ENCODE measurements at places on chromosomes 12 and 14.

GRCh38 chr14:61477712-61478462, 156.5 kb downstream of the PRKCH start:
- DNase-seq = peak; percentile 41

GRCh38 chr12:3750616-3751015, 2.3 kb downstream of the CRACR2A start:
- DNase-seq = no peak

GRCh38 chr12:28223025-28223554, 32.8 kb downstream of the CCDC91 start:
- DNase-seq = peak; percentile 71

GRCh38 chr12:92537290-92537960, 165.4 kb upstream of the PLEKHG7 start:
- DNase-seq = no peak

DNA sequence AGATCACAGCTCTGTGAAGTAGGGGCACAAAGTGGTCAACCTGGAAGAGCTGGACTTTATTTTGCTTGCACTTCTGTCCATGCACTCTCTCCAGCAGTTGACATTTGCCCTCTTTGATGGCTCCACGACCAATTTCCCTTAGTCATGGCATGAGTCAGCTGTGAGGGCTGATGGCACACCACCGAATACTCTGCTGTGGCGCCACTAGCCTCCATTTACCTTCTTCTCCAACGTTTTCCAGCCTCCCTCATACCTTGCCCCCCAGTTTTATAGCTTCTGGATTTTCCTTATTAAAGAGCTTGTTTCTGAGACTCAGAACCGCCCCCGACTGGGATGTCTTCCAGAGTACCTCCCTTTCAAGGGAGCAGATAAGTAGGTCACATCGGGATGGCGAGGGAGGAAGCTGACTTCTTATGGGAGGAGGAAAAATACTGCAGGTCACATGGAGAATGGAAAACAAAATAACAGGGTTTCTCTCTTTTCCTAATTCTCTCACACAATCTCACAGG, 17.6 kb downstream of the NINJ2 start:
- DNase-seq = no peak

- DNase-seq = no peak
These were observed 37.3 kb downstream of the PTGER2 start for GRCh38 chr14:52351233-52352060.

DNA sequence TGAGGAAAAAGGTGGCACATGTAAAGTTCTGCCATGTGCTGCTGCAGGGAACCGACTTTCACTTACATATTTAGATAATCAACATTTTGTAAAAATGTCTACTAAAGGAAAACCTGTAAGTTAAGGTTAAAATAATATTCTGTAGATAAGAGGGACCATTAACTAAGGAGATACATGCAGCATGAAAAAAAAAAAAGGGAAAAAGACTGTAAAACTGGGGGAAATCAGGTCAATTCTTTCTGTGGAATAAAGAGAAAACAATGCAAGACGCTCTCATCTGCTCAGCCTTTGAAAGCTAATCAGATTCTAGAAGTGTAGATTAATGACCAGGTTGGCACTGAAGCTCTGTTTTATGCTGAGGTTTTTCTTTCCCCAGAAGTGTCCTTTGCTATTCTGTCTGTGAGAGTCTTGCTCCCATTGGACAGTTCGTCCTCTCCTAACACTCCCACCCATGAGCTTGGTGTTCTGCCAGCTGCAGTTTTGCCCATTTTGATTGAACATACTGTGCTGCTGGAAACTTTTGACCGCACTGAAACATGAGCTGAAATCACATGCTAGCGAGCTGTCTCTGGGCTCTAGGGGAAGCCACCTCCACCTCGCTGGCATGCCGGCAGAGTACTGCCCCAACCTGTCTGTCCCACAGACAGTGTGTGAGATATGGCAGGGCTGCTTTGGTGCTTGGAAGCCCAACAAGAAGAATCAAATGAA, 39.7 kb downstream of the PPTC7 start:
- no peak for DNase-seq

DNA sequence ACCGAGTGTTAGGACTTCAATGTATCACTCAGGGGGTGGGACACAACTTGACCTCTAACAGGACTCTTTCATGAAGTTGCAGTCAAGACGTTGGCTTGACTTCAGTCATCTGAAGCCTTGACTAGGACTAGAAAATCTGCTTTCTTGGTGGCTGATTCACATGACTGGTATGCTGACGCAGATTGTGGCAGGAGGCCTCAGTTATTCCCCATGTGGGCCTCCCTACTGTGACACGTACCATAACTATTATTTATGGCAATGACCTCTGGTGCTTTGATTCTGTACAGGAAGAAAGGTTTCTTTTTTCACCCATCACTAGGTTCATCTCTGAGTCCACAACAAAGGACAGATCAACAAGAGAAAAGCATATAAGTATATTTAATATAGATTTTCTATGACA, 270.4 kb downstream of the NEDD1 start:
- DNase-seq = no peak

- DNase-seq = no peak
These were observed 295.0 kb upstream of the MGAT4C start for GRCh38 chr12:86551146-86551571.

- no peak for DNase-seq
These were observed 23.5 kb downstream of the CMKLR1 start for GRCh38 chr12:108315486-108316105.

DNA sequence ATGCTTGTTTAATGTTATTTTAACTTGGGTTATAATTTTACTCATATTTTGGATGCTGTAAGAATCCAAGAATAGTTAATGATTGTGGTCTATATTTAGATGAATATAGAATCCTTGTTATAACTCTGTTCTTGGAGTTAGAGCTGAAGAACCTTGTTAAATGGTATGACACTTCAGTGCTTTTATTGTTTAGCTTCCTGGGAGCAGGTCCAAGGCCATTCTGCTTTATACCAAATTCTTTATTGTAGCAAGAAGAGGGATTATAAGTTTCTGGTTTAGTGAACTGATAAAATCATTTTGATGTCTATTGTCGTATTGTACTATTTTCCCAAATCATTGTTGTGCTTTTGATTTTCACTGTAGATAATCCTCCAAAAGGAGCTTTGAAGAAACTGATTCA, 69.4 kb downstream of the MIA2 start:
- no peak for DNase-seq

GRCh38 chr12:53234271-53234914, 2.4 kb upstream of the RARG start:
- DNase-seq = no peak

DNA sequence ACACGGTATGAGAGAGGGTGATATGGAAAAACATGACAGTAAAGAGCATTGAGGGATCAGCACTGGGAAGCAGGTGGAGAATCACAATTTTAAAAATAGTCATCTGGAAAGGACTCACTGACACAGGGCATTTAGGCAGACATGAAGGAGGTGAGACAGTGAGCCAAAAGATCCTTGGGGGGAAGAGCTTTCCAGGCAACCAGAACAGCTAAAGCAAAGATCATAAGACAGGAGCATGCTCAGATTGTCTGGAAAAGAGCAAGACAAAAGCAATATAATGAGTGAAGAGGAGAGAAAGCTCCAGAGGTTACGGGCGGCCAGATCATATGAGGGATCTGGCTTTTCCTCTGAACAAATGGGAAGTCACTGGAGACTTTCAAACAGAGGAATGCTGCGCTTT, 63.9 kb downstream of the DENND5B start:
- DNase-seq = no peak

DNA sequence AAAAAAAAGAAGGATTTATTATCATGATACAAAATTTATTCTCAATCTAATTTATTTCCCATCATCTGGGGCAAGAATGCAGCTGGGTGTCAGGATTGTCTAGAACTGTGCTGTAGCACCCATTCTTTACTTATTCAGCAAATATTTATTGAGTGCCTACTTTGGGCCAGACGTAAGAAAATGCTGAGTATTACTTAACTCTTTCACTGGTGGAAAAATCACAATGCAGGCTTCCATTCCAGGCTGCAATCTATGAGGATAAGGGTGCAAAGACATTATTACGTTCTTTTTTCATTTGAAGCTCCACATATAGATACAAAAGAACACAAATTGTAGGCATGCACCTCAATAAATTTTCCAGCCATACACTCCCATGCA, 86.0 kb upstream of the CDKN3 start:
- no peak for DNase-seq

- DNase-seq = no peak
These were observed 201.2 kb downstream of the NELL2 start for GRCh38 chr12:44674875-44675274.

- DNase-seq = no peak
These were observed 29.4 kb downstream of the MAX start for GRCh38 chr14:65072937-65073336.

GRCh38 chr12:90945070-90945649, 9.8 kb downstream of the CCER1 start:
- peak; percentile 16 for DNase-seq

DNA sequence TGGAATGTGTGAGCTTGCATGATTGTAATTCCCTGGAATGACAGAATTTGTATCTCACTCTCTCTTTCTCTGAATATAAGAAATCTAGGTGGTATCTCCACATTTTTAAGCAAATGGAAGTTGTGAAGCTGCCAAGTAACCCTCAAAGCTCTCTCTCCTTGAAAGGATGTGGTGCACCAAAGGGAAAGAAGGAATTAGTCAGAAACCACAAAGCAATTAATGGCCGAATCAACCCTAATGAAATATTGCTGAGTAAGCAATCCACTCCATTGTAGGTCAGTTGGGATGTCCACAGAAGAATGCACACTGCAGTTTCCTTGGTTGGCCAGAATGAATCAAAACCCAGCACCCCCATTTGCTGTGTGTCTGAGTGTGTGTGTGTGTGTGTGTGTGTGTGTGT, 153.5 kb downstream of the KCNA5 start:
- no peak for DNase-seq

GRCh38 chr14:82657186-82657675, 1123.6 kb upstream of the SEL1L start:
- no peak for DNase-seq

- DNase-seq = no peak
These were observed 30.6 kb downstream of the PPFIBP1 start for GRCh38 chr12:27554421-27555186.

DNA sequence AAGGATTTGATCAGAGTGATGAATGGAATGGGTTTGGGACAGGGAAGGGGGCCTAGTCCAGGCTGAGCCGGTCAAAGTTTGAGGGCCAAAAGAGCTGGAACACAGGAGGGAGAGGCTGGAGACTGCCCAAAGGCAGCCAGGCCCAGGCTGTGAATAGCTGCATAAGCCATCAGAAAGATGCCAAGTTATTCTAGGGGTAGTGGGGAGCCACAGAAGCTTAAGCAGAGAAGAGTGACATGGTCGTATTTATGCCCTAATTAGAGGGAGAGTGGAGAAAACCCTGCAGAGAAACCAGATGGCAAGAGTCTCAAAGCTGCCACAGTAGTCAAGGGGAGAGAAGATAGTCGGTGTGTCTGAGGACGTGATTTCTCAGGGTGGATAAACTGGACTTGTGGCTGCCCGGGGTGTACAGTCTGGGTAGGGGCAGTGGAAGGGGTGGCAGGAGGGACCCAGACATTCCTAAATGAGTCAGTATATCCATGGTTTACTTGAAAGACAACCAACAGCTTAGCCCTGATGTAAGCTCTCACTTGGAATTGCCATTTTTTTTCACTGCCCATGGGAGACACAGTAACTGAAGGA, 99.2 kb downstream of the PRICKLE1 start:
- DNase-seq = no peak

DNA sequence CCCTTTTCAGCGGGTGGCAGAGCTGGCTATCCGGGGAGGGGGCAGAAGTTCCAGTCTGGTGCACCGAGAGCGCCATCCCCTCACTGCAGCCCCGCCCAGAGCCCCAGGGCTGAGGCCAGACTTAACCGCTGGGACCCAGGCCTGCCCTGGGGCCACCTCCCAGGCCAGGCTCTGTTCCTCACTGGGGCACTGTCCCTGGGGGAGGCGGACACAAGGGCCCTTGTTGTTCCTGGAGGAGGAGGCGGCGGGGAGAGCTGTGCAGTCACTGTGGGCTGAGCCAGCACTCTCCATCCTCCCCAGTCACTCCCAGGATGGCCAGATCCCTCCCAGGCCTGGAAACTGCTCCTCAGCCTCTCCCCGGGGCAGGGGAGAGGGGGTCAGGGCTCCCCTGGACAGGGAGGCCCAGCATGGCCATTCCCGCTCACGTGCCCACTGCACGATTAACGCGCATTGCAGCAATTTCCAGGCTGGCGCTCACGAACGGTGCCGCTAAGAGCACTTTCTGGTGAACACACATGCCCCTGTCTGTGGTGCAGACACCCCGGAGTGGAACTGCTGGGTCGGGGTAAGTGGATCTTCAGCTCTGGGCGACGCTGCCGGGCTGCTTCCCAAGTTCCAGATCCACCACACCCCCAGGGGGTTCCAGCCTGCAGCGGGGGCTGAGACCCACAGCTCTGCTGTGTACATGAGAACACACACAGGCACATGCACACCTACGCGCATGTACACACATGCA, 89.8 kb upstream of the SFSWAP start:
- DNase-seq = no peak

DNA sequence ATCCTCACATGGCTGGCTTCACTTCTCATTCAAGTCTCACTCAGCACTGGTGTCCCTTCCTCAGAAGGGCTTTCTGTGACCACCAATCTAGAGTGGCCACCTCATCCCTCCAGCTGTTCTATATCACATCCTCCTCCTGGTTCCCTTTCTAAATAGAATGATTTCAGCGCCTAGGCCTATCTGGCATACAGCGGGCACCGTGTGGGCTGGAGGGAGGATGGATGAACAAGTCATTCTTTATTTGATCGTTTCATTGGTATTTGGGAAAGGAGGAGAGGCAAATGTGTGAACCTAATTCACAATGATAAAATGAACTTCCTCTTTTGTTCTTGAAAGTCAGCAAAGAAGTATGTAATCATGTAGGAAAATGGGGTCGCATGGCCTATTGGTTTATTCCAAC, 394.2 kb downstream of the DPF3 start:
- no peak for DNase-seq

DNA sequence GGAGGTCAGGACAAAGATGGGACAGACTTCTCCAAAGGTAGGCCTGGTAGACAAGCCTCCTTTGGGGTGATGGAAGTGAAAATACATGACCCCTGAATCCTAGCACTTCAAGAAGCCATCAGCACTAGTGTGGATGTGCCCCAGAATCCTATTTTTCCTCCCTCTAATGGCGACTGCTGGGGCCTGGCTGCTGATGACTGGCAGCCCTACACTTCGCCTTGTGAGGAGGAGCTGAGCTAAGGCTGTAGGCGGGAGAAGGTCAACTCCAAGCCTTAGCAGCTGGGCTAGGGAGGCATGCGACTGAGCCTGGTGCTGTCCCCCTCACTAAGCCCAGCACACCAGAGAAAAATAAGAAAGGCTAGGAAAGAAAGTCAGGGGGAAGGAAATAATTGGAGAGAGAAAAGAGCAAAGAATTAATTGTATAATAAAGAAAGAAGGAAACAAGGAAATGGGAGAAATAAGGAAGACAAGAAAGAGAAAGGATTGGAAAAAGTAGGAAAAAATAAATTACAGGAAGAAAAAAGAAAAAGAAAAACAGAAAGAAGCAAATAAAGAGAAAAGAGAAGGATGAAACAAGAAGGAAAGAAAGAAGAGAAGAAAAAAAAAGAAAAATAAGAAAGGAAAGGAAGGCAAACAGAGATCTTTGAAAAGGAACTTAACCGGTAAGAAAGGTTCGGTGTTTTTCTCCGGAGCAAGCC, 4.7 kb upstream of the HOXC10 start:
- no peak for DNase-seq

Data from activated CD4-positive, alpha-beta T cell treated with anti-CD3 and anti-CD28 coated beads, Interleukin-2, Interleukin-4, amounts not matched to agents 100 ng/mL and 50 ng/mL, durations not matched to agents 16 hours and 8 hours (primary cell).